ENCODE measurements at places on chromosomes 13 and 19.

- DNase-seq = no peak
Observed at GRCh38 chr19:30525383-30525782, 153.2 kb downstream of the ZNF536 start.

DNA sequence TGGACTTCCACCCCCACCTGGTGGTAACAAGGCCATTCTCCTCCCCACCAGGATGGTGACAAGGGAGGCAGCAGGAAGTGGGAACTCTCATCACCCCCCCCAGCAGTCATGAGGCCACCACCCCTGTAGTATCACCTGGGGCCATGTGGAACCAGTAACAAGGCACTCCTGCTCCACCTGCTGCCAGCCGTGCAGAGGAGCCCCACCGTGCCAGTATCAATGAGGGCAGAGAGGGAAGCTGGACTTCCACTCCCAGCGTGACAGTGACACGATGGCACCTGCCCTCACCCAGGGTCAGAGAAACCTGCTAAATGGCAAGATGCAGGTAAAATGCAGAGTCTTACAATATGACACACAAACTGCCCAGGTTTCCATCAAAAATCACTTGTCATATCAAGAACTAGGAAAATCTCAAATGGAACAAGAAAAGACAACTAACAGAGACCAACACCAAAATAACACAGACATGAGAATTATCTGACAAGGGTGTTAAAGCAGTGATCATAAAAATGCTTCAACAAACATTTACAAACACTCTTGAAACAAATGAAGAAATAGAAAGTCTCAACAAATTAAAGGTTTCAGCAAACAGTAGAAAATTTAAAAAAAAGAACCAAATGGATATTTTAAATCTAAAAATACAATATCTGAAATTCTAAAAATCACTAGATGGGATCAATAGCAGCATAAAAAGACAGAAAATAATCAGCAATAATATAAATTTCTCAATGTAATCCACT is 9.1 kb upstream of the SPACA7 start:
- no peak for DNase-seq

- DNase-seq = no peak
Observed at GRCh38 chr19:18833849-18834643, 2.3 kb downstream of the UPF1 start.

DNA sequence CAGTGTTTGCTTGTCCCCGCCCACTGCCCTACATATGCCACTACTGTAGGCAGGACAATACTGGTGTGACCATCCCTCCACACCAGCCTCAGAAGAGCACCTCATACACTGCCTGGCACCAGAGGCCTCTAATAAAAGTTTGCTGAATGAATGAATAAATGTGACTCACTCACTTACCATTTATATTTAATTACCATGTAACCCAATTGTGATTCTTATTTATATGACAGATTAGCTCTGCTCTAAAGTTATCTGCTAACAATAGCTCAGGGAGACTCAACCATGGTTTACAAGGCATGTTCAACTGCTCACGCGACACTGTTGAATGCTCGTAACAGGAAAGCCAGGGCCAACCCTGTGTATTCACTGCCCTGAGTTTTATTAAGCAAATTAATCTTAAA is 66.0 kb upstream of the DOCK9 start:
- no peak for DNase-seq

GRCh38 chr13:93001866-93002461 is 224.6 kb upstream of the GPC6 start:
- DNase-seq = no peak

GRCh38 chr19:46806656-46807055 is 18.3 kb upstream of the SLC1A5 start:
- no peak for DNase-seq

GRCh38 chr19:5138606-5139582 is 170.0 kb downstream of the KDM4B start:
- DNase-seq = peak; percentile 79

GRCh38 chr19:15290166-15290565 is 42.2 kb downstream of the BRD4 start:
- DNase-seq = no peak

DNA sequence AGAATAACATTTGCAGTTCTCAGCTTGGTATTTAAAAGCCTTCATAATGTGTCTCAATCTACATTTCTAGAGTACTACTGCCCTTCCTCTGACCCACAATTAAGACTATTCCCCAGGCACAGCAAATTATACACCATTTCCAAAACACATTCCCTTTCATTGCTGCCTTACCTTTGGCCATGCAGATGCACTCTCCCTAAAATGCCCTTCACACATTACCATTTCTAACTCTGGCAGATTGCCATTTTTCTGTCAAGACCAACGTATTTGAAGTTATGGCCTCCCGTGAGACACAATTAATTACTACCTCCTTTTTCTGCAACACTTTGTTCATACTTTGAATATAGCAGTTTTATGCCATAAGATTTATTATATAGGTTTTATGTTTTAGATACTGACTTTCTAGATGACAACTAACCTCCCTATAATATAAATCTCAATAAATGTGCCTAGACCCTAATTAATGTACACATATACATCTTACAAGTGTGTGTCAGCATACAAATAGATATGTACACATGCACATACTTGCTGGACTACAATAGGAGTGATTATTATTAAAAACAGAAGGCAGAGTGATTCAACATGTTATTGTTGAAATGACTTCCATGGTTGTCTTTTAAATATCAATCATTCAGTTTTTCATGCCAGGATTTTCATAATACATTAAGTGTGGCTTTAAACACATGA is 2902.5 kb downstream of the PCDH9 start:
- no peak for DNase-seq

Measured in CD4-positive, alpha-beta T cell treated with Interleukin-1 beta for 1 hour (primary cell).